ENCODE measurements at places on chromosomes 11 and 22.

GRCh38 chr11:73982595-73982989, at the start of gene UCP2:
TSS of gene UCP2 (minus strand) at chr11:73982843. CDS start at chr11:73978378, 4,465 bp downstream.
- H3K27ac ChIP-seq = peak within 1 kb of the TSS; percentile 98
- peak within 1 kb of the TSS; percentile 86 for H3K4me3 ChIP-seq
- peak; percentile 89 for DNase-seq
- peaks cover 46% of the 10 kb centered on the region for H3K4me1 ChIP-seq
- H3K36me3 ChIP-seq = peaks cover 45% of the 10 kb centered on the region

GRCh38 chr22:38419121-38419857, 35.7 kb downstream of the KCNJ4 start:
- no peaks in the 10 kb centered on the region for H3K27me3 ChIP-seq
- no peaks in the 10 kb centered on the region for H3K36me3 ChIP-seq
- H3K4me1 ChIP-seq = no peaks in the 10 kb centered on the region
- H3K27ac ChIP-seq = no peak overlapping the region

DNA sequence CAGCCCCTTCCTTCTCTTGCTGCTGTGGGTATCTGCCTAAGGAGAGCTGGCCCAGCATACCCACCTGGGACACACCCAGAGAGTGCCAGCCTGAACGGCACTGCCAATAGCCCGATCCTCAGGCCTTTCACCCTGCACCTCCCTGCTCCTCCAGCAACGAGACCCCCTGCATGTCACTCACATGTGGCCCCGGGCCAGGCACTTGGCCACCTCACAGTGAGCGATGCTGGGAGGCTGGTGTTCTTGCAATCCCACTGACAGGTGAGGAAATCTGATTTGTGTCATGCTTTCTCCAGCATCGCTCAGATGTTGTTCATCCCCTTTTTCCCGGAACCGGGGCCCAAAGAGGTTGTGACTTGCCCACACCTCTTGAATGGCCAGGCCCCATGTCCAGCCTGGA, 20.5 kb downstream of the DAGLA start:
- H3K4me3 ChIP-seq = no peak overlapping the region
- H3K27me3 ChIP-seq = no peaks in the 10 kb centered on the region
- H3K27ac ChIP-seq = no peak overlapping the region
- no peak for DNase-seq
- no peaks in the 10 kb centered on the region for H3K36me3 ChIP-seq
- peaks cover 26% of the 10 kb centered on the region for H3K4me1 ChIP-seq

GRCh38 chr11:117843666-117844484, 19.3 kb upstream of the FXYD2 start:
- H3K27me3 ChIP-seq = no peaks in the 10 kb centered on the region
- H3K36me3 ChIP-seq = no peaks in the 10 kb centered on the region

GRCh38 chr11:19558189-19558986, 154.2 kb upstream of the NAV2 start:
- no peak for DNase-seq
- H3K4me1 ChIP-seq = no peaks in the 10 kb centered on the region
- no peaks in the 10 kb centered on the region for H3K36me3 ChIP-seq

DNA sequence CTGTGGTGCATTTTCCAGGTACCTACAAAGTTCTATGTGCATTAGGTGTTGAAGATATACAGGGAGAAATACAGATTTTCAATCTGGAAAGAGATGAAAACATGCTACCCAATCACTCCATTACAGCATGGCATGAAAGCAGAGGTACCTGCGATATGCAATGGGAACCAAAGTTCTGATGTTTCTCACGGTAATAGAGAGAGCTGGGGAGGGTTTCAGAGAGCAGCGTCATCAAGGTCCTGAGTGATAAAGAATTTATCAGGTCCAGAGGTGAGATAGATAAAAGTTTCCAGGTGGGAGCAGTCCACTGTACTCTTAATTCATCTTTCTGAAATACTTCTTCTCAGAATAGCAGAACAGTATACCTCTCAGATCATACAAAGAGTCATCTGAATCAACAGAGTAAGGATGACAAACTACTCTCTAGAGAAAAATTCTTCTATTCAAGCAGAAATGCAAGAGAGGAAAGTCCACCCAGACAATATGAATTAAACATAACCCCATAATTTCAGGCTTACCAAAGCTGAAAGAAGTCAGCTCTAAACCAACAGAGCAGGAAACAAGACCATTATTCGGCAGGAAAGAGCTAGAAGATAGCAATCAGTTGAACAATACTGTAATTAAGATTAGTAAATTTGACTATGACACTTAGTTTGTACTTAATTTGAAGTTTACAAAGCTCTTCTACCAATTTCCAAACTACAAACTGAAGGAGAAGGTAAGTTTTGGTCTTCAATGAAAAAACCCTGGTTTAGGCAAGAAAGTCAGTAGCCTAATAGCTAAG, 12.8 kb downstream of the CTSC start:
- H3K27me3 ChIP-seq = no peaks in the 10 kb centered on the region
- H3K4me1 ChIP-seq = peaks cover 73% of the 10 kb centered on the region
- H3K36me3 ChIP-seq = peaks cover 84% of the 10 kb centered on the region
- peak overlapping the region; percentile 30 for H3K27ac ChIP-seq
- no peak for DNase-seq
- H3K4me3 ChIP-seq = no peak overlapping the region
